ENCODE measurements at places on chromosomes 13 and 19.

DNA sequence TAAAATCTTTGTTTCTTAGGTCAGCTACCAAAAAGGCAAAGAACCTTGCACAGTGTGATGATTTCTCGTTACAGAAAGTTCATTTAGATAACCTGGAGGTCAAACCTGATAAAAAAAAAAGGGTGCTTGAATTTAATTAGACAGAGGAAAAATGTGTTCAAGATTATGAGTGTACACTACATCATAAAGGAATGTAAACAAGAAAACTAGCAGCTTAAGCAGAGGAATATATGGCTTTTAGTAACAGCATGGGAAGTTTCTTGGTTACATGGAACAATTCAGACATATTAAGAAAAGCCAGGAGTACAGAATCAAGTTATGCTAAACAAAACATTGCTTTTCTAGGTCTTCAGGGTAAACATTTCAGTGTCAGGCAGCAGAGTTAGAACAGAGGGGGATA is 32.9 kb downstream of the ING1 start:
- H3K36me3 ChIP-seq = no peaks in the 10 kb centered on the region
- H3K27me3 ChIP-seq = no peaks in the 10 kb centered on the region
- DNase-seq = no peak
- no peak overlapping the region for H3K4me3 ChIP-seq

DNA sequence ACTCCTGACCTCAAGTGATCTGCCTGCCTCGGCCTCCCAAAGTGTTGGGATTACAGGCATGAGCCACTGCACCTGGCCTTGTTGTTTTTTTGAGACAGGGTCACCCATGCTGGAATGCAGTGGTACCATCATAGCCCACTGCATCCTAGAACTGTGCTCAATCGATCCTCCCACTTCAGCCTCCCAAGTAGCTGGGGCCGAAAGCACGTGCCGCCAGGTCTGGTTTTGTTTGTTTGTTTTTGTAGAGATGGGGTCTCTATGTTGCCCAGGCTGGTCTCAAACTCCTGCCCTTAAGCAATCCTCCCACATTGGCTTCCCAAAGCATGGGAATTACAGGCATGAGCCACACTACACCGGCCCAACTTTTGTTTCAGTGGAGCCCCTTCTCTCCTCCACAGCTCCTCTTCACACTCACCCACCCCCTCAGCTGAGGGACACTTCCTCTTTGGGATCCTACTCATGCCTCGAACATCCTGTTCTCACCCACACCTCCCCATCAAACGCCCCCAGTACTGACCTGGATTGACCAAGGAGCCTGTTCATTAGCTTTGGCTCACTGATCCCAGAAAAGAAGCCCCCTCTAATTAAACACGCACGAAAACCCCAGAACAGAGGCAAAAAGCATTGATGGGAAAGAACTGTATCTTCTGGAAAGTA is 12.8 kb upstream of the CERS4 start:
- H3K36me3 ChIP-seq = no peaks in the 10 kb centered on the region
- DNase-seq = no peak
- no peak overlapping the region for H3K4me3 ChIP-seq
- no peak overlapping the region for H3K27ac ChIP-seq
- H3K4me1 ChIP-seq = peaks cover 15% of the 10 kb centered on the region

DNA sequence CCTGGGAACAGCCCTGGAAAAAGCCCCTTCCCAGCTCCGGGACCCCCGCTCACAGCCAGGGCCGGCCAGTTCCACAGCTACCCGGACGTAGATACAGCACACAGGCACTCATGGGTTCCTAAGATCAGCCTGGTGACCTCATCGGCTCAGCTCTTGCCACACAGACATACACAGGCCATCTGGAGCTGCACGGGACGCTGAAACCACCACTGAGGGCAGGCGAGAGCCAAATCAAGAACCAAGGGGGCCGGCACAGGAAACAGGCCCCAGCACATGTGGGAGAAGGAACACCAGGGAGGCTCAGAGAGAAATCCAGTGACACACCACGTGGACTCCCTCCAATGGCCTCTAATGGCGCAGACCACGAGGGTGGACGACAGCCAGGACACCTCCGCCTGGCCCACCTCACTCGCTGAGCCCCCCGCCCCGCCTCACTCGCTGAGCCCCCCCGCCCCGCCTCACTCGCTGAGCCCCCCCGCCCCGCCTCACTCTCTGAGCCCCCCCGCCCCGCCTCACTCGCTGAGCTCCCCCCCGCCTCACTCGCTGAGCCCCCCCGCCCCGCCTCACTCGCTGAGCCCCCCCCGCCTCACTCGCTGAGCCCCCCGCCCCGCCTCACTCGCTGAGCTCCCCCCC is 69.7 kb upstream of the C13orf46 start:
- H3K36me3 ChIP-seq = peaks cover 2% of the 10 kb centered on the region
- no peak for DNase-seq
- H3K4me1 ChIP-seq = peaks cover 18% of the 10 kb centered on the region
- no peak overlapping the region for H3K4me3 ChIP-seq
- no peaks in the 10 kb centered on the region for H3K27me3 ChIP-seq

- no peaks in the 10 kb centered on the region for H3K4me1 ChIP-seq
- peak; percentile 8 for DNase-seq
- H3K36me3 ChIP-seq = no peaks in the 10 kb centered on the region
These were observed 13.9 kb upstream of the HS6ST3 start for GRCh38 chr13:96075953-96076543.

GRCh38 chr19:3983936-3984583 is 1.2 kb downstream of the EEF2 start:
- H3K4me1 ChIP-seq = peaks cover 68% of the 10 kb centered on the region
- peaks cover 61% of the 10 kb centered on the region for H3K36me3 ChIP-seq
- H3K4me3 ChIP-seq = peak overlapping the region; percentile 99
- peak; percentile 53 for DNase-seq

DNA sequence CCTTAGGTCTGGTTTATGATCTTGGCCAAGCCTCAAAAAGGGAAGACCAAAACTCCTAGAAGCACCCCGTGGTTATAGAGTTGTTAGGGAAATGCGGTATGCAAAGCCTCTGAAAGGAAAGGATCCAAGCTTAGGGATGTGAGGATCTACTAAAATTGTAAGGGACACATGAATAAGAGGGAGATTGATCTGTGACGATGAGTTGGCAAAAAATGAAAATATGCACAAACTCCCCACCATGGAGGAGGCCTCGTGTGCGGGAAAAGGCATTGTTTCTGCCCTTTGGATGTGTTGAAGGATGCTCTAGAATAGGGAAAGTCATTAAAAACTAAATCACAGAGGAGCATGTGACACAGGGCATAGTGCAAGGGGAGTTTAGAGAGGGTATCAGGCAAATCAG is 88.7 kb upstream of the UBL3 start:
- H3K27ac ChIP-seq = no peak overlapping the region
- no peak for DNase-seq
- H3K4me3 ChIP-seq = no peak overlapping the region
- H3K4me1 ChIP-seq = no peaks in the 10 kb centered on the region

DNA sequence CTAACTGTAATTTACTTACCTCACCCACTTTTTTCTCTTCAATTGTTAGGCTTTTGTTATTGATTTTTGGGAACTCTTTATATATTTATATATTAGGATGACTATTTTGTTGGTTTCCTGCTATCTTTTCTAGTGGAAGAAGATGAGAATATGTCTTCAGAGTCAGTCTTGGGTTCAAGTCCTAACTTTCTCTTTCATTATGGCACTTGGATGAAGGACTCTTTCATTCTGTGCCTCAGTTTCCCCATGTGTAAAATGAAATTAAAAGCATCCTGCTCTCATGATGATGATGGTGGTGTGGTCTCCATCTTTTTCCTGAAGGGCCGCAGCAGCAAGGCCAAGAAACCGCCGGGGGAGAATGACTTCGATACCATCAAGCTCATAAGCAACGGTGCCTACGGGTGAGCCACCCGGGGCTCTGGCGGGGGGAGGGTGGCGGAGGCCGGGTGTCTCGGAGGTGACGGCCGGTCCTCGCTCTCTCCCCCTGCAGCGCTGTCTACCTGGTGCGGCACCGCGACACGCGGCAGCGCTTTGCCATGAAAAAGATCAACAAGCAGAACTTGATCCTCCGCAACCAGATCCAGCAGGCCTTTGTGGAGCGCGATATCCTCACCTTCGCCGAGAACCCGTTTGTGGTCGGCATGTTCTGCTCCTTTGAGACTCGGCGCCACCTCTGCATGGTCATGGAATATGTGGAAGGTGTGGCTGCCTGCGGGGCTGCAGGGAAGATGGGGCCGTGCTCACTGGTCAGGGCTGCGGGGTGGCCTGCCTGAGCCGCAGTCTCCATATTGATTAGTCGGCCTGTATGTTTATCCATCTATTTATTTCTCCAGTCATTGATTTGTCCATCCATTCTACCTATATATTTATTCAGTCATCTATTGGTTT is 20.0 kb downstream of the MAST1 start:
- DNase-seq = no peak
- H3K27ac ChIP-seq = no peak overlapping the region
- no peaks in the 10 kb centered on the region for H3K27me3 ChIP-seq
- peaks cover 15% of the 10 kb centered on the region for H3K36me3 ChIP-seq
- H3K4me1 ChIP-seq = no peaks in the 10 kb centered on the region
- H3K4me3 ChIP-seq = no peak overlapping the region

- H3K4me3 ChIP-seq = no peak overlapping the region
- no peak overlapping the region for H3K27ac ChIP-seq
- no peaks in the 10 kb centered on the region for H3K27me3 ChIP-seq
- no peaks in the 10 kb centered on the region for H3K4me1 ChIP-seq
These were observed 1.5 kb downstream of the N4BP2L1 start for GRCh38 chr13:32426191-32426989.

- H3K36me3 ChIP-seq = no peaks in the 10 kb centered on the region
- H3K4me3 ChIP-seq = no peak overlapping the region
- H3K27ac ChIP-seq = no peak overlapping the region
- H3K27me3 ChIP-seq = no peaks in the 10 kb centered on the region
These were observed 8.0 kb upstream of the MEDAG start for GRCh38 chr13:30898070-30898469.

DNA sequence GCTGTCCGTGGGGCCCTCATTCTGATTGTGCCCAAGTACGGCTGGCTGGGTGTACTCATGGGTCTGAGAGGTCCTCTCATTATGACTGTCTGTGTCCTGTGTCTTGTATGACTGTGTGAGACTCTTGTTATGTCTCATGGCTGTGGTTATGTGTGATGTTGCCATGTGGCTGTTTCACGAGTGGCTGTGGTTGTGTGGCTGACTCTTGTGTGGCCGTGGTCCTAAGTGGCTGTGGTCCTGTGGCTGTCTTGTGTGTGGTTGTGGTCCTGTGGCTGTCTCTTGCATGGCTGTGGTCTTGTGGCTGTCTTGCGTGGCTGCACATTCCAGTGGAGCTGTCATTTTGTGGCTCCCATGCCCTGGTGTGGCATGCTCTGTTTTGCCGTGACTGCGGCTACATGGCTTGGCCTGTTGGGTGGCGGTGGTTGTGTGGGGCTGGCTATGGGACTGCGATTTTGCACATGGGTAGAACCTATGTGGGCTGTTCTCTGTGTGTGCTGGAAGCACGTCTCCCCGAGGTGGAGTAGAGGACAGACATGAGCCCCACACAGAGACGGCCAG is 2.5 kb downstream of the LYL1 start:
- H3K36me3 ChIP-seq = peaks cover 43% of the 10 kb centered on the region
- DNase-seq = no peak
- peak overlapping the region; percentile 98 for H3K4me3 ChIP-seq
- no peaks in the 10 kb centered on the region for H3K27me3 ChIP-seq

DNA sequence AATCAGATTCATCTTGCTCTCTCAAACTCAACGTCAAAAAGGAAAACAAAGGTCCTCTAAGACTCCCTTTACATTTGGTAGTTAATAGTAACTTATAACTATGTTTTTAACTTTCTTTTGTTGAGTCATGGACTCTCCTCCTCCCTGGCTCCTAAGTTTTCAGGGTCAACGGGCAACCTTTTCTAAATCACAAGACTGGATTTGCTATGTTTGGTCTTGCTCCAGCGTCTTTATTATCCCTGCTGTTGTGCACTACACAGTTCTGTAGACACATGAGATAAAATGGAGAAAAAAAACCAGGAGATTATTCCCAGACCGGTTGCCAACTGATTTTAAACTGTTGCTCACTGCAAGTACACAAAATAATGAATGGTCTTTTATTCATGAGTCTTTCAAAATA is 1.9 kb upstream of the ITM2B start:
- H3K4me3 ChIP-seq = no peak overlapping the region
- H3K36me3 ChIP-seq = no peaks in the 10 kb centered on the region
- H3K27me3 ChIP-seq = no peaks in the 10 kb centered on the region

GRCh38 chr13:35618565-35619083 is 142.1 kb upstream of the MAB21L1 start:
- no peak overlapping the region for H3K4me3 ChIP-seq
- no peaks in the 10 kb centered on the region for H3K4me1 ChIP-seq
- no peaks in the 10 kb centered on the region for H3K36me3 ChIP-seq
- no peak for DNase-seq
- no peak overlapping the region for H3K27ac ChIP-seq

GRCh38 chr13:50915565-50915964 is 6.0 kb downstream of the RNASEH2B start:
- H3K27me3 ChIP-seq = no peaks in the 10 kb centered on the region
- no peaks in the 10 kb centered on the region for H3K36me3 ChIP-seq
- H3K4me3 ChIP-seq = no peak overlapping the region
- DNase-seq = peak; percentile 25
- H3K27ac ChIP-seq = peak overlapping the region; percentile 7

All from K562 (cell line).